NCI-H1436 (cell line): ENCODE measurements at places on chromosomes 5 and 9.

DNA sequence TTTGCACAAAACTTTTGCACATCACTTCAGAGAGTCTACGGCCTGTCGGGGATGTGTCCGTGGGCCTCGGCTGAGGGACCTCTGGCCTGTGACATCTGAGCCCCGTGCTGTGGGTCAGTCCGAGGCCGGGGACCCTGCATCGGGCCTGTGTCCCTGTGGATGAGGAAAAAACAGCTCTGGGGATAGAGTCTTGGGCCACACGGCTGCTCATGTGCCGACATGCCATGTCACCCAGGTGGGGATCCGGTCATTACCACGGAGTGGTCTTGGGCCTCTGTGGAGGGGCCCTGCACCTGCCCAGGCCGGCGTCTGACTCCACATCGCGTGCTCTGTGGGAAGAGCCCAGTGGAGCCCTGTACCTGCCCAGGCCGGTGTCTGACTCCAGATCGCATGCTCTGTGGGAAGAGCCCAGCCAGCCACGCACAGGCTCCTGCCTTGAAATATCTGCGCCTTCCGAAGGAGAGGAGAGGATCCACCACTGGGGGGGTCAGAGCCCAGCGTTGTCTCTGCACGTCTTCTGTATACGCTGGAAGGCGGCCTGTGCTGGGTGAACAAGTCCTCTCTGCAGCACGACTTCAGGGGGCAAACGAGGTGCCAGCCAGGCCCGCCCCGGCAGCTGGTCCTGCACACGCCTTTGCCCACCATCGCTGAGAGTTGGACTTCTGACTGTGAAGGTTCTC, 27.5 kb upstream of the IRX4 start:
- DNase-seq: no peak

DNA sequence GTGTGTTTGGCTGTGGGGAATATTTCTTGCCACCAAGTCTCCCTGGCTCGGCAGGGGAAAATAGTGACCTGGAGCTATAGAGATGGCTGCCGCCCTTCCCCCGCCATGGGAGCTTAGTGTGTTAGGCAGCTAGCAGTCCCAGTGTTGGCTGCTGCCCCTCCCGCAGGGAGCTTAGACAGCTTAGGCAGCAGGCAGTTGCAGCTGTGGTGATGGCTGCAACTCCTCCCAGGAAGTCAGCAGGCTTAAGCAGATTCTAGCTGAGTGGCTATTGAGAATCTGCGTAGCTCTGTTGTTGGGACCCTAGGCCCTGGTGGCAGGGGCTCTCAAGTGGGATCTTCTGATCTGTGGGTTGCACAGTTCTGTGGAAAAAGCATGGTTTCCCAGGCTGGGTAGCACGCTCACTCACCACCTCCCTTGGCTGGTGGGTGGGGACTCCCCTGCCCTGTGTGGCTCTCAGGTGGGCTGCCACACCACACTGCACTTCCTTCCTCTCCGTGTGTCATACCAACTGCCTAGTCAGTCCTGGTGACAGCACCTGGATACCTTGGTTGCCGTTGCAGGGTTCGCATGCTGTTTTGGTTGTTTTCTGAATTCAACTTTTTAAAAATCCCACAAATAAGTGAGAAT, 9.3 kb downstream of the OR1N2 start:
- DNase-seq: no peak

DNA sequence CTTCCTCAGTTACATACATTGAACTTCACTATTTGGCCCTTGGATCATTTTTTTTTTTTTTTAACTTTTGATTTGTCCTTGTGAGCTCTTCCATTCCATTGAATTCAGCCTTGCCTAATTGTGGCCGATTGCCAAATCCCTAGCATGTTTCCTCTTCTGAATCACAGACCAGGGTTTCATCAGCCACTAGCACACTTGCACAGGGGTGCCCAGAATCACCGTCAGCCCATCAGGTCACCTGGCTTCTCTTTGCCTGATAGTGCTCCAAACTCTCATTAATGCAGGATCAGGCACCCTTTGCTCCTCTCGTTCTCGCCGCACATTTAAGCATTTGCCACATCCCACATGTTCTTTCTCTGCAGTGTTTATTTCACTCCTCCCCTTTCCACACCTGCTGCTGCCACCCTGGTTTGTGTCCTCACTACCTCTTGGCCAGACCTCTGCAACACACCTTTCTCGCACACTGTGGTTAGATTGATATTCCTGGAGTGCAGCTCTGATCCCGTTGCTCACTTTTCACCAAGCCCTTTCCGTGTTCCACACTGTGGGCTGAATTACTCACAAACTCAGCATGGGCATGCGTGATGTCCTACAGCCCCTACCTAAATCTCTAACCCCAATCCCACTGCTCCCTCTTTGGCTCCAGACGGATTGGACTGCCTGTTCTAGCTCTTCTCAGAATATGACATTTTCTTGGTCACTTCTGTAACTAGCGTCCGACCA, 9.8 kb downstream of the PIK3R1 start:
- DNase-seq: no peak

- DNase-seq: no peak
Observed at GRCh38 chr9:70901746-70902145, 219.7 kb downstream of the TRPM3 start.

- no peak for DNase-seq
Observed at GRCh38 chr5:39570403-39571027, 145.7 kb upstream of the DAB2 start.

DNA sequence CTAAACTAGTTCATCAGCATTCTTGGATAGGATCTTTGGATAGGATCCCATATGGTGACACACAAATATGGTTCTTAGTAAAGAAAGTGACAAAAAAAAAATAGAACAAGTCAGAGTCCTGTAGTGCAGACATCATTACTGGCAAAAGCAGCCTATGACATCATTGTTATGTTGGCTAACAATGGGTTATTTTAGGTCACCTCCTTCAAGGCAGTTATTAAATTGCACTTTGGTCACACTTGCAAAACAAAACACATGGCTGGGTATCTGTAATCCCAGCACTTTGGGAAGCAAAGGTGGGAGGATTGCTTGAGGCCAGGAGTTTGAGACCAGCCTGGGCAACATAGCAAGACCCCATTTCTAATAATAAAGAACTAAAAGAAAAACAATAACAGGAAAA, 185.9 kb downstream of the KIAA0825 start:
- DNase-seq: no peak

GRCh38 chr5:119271758-119272730, 83.8 kb upstream of the TNFAIP8 start:
- no peak for DNase-seq

GRCh38 chr9:83468821-83469220, 69.4 kb downstream of the FRMD3 start:
- no peak for DNase-seq

GRCh38 chr9:135198144-135198543, 110.7 kb downstream of the OLFM1 start:
- DNase-seq: no peak

DNA sequence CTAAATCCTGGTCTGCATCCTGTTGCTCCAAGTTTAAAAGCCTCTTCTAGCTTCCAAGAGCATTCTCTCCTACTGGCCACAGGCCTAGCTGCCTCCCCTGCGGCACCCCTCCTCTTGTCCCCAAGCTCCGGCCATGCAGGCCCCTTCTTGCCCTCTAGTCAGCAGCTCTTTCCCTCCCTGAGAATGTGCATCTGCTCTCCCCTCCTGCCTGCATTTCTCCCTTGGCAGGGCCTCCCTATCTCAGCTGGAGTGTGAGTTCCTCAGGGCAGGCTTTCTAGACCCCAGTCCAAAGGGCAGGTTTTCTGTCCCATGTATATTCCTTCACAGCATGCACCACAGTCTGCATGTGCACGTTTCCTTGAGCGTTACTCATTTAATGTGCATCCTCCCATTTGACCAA, 24.6 kb upstream of the BARX1 start:
- no peak for DNase-seq

- no peak for DNase-seq
Observed at GRCh38 chr5:141342773-141343172, 856 bp upstream of the PCDHGA3 start.

GRCh38 chr5:2298781-2299180, 416.1 kb upstream of the IRX4 start:
- DNase-seq: no peak

DNA sequence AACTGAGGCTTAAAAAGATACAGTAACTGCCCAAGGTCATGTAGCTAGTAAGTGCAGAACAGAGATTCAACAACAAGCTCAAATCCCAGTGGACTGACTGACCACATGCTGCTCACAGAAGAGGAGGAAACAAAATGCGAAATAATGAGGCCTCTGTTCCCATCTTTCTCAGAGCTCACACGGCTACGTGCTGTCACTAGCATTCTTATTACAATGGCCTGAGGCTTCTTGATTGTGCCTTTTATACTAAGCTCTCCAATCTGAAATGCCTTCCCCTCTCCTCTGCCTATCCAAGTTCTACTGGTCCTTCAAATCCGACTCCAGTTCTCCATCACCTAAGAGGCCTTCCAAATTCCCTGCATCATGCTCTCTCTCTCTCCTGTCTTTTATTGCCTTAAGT, 26.0 kb downstream of the SGTB start:
- no peak for DNase-seq

- DNase-seq: no peak
Observed at GRCh38 chr5:124920909-124921666, 174.6 kb upstream of the ZNF608 start.

GRCh38 chr9:131228988-131229387, 47.3 kb downstream of the FAM78A start:
- no peak for DNase-seq

DNA sequence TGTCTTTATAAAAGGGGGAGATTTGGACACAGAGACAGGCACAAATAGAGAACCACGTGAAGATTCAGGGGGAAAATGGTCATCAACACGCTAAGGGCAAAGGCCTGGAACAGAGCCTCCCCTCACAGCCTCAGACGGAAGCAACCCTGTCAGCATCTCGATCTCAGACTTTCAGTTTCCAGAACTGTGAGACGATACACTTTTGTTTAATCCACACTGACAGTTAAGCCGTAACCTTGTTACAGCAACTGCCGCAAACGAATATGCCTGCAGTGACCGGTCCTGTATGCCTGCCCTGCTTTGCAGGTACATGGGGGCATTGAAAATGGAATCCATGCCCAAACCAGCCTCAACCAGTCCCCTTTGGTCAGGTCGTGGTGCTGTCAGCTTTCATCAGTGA, 139.5 kb downstream of the ATPSCKMT start:
- no peak for DNase-seq

DNA sequence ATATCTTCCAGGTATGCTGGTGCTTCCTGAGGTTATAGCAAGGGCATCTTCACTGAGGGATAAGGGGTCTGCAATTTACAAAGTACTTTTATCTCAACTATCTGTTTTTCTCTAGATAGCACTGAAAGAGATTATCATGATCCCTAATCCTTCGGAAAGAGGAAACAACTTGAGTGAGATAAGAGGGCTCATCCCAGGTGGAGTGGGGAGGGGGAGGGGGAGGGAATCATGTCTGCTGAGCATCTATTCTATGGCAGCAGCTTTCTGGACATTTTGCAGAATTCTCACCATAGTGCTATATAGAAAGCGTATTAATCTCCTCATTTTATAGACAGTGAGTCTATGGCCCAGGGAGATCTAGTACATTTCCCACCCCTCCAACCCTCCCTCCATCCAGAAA, 5.9 kb downstream of the TNFSF15 start:
- no peak for DNase-seq

GRCh38 chr5:67317603-67318002, 121.0 kb upstream of the CD180 start:
- DNase-seq: no peak

GRCh38 chr5:135169753-135170152, 135.7 kb upstream of the PITX1 start:
- no peak for DNase-seq

DNA sequence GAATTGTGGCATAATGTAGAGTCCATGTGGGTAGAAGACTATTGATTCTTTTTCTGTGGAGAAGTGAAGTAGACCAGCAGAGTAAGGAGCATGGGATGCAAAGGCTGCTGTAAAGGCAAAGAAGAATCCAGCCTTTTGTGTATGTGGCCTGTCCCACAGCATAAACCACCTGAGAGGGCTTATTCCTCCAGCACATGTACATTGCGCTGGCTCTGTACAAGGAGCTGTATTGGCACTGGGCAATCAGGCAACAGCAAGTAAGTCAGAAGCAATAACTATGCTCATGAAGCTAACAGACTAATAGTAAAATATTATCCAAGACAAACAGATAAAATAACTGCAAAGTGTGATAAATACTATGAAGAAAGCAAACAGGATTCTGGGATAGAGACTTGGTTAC, 86.2 kb downstream of the LURAP1L start:
- no peak for DNase-seq

DNA sequence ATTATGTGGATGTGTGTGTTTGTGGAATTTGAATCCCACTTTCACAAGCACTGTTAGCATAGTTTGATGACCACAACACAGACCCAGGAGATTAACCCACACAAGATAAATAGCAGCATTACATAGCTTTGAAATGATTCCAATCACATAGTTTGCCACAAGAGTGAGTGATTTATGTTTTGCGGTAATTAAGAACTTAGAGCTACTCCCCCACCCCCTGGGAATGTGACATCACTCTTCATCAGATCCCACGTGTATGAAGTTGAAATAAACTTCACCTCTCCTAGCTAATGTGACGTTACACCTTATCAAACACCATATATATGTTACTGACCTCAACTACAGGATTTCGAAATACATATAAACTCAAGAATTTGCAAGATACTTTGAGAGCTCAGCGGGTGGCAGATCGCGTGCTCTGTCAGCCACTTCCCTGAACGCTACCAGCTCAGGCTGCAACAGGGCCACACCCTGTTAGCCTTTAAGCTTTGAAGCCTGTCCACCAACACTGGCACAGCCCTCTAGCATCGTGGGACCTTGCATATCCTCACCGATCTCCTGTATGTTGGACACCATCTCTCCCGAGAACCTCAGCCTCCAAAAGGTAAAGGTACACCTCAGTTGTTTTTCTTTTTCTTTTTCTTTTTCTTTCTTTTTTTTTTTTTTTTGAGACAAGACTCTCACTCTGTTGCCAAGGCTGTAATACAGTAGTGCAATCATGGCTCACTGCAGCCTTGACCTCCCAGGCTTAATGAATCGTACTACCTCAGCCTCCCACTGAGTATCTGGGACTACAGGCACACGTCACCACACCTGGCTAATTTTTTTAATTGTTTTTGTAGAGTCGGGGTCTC, 1.7 kb upstream of the AGTPBP1 start:
- DNase-seq: no peak

DNA sequence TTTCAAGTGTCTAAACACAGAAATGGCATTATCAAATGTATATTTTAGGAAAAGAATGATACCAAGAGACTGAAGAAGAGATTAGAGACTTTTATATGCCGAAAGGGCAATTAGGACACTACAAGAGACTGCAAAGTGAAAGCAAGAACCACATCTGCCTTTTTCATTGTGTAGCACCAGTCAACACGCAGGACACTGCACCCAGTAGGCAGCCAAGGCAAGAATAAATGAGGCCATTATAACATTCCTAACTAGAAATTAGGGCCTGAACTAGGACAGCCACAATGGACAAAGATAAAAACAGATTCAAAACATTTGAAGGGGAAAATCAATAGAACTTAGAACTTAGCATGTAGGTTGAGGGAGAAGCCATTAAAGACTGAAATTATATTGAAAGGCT, 10.8 kb downstream of the CETN3 start:
- DNase-seq: no peak
